ENCODE measurements at places on chromosomes 2 and 18. TPM values are rescaled to one million over a fixed set of nuclear protein-coding genes. Genes with fewer than 3 reads are reported as not detected.

COLEC12 gene
- 16.7 TPM for total RNA-seq

MPP4 gene
- total RNA-seq, result under 0.01 TPM

PPP4R3B gene
- 121 TPM for total RNA-seq

UGT1A5 gene
- not detected for total RNA-seq

HOXD12 gene
- not detected for total RNA-seq

MROH2A gene
- total RNA-seq, result not detected

ELOA2 gene
- not detected for total RNA-seq

ASAP2 gene
- total RNA-seq, result 32.2 TPM

GALNT5 gene
- total RNA-seq, result under 0.01 TPM

RAPH1 gene
- total RNA-seq, result 35.9 TPM

SLC11A1 gene
- total RNA-seq, result 0.82 TPM

SPDYA gene
- 0.82 TPM for total RNA-seq

PRLH gene
- not detected for total RNA-seq

CHRNA1 gene
- not detected for total RNA-seq

CAPN14 gene
- total RNA-seq, result 0.82 TPM

C2orf80 gene
- 38.3 TPM for total RNA-seq
